ENCODE measurements at places on chromosomes 5 and 9. TPM values are rescaled to one million over a fixed set of nuclear protein-coding genes. Genes with fewer than 3 reads are reported as not detected.

The NSD1 gene
- total RNA-seq: 93.3 TPM

The C5orf34 gene
- total RNA-seq: 0.88 TPM

The OGN gene
- not detected for total RNA-seq

The NLN gene
- 2.5 TPM for total RNA-seq

The EIF4EBP3 gene
- total RNA-seq: 12.7 TPM

The C9orf153 gene
- 0.66 TPM for total RNA-seq

The JADE2 gene
- total RNA-seq: 120 TPM

The FBP2 gene
- not detected for total RNA-seq

The SH3TC2 gene
- total RNA-seq: not detected
